ENCODE measurements at places on chromosomes 6 and 20.

DNA sequence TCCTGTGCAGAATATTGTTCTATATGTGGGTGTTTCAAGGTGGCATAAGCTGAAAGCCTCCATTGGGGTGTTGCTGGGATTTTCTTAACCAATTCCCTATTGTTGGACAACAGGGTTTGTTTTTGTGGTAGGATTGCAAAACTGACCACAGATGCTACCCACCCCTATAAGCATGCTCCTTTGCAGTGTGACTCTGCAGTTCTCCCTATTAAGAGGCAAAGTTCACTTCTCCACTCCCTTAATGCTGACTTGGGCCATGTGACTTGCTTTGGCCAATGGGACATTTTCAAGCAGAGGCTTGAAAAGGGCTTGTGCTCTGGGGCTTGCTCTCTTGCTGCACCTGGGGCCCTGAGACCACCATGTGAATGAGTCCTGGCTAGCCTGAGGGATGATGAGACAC, 8.5 kb upstream of the ANGPT4 start:
- no peak for DNase-seq
- no peak overlapping the region for H3K27ac ChIP-seq
- H3K4me1 ChIP-seq: no peaks in the 10 kb centered on the region
- H3K4me3 ChIP-seq: no peak overlapping the region
- no peaks in the 10 kb centered on the region for H3K27me3 ChIP-seq
- no peaks in the 10 kb centered on the region for H3K36me3 ChIP-seq

DNA sequence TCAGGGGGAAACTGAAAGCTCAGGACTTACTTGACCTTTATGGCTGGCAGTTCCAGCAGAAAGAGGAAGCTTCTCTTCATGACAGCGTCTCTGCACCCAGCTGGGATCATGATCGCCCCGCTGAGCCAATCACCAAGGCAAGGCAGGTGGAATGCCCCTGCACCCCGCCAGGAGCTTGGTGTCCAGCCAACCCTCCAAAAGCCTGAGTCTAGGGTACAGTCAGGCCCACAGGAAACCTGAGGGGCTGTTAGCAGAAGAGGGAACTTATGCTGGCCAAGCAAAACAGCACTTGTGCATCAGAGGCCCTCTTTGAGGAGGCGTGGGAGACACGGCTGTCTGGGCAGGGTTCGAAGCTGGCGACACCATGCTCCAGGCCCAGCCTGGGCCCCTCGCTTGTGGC, 188.3 kb upstream of the GMDS start:
- no peak overlapping the region for H3K27ac ChIP-seq
- H3K36me3 ChIP-seq: no peaks in the 10 kb centered on the region
- peak; percentile 80 for DNase-seq
- no peaks in the 10 kb centered on the region for H3K4me1 ChIP-seq
- no peak overlapping the region for H3K4me3 ChIP-seq

DNA sequence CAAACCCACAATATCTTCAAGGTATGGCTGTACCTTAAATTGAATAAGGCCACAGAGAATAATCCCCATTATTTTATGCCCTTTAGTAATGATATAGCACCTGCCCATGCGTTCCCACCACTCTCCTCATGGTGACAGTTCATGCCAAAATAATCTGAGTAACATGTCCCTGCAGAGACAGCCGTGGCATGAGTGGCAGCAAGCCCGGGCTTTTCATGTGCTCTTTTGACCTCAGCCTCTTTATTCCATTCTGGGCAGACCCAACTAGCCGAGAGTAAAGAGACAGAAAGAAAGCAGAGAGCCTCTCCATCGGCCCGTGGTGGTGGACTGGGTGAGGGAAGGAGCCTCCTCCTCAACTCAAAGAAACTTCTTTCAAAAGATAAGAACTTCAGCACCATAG, 19.9 kb upstream of the POPDC3 start:
- H3K4me1 ChIP-seq: no peaks in the 10 kb centered on the region
- no peaks in the 10 kb centered on the region for H3K36me3 ChIP-seq
- H3K27me3 ChIP-seq: no peaks in the 10 kb centered on the region
- no peak overlapping the region for H3K27ac ChIP-seq
- no peak overlapping the region for H3K4me3 ChIP-seq
- no peak for DNase-seq

DNA sequence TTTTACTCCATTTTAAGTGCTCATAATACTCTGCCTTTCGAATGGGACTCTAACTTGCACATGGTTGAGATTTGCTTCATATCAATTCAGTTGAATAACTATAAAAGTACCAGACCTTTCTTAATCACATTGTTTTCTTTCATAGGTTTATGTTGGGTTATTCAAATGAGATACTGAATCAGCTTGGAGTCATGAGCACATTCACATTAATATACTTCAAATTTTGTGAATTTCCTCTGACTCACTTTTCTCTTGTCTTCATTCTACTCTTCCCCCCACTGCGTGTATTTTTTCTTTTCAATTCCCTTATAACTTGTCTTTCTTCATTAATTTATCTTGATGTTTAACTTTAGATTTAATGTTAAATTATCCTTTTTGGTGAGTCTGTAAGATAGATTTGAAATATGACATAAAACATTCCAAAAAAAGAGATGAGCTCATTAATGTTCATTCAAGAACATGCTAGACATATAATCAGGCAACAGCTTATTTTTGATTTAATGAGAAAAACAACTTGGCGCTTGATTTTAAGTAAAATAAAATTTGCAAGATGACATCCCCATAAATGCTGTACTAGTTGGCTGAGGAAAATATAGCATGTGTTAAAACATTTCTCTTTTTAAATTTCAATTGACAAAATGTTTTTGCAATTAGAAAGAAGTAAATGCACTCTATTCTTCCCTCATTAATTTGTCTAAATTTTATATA, 736.0 kb downstream of the CD109 start:
- no peak overlapping the region for H3K4me3 ChIP-seq
- peaks cover 29% of the 10 kb centered on the region for H3K4me1 ChIP-seq
- no peak overlapping the region for H3K27ac ChIP-seq
- no peak for DNase-seq
- H3K27me3 ChIP-seq: no peaks in the 10 kb centered on the region
- no peaks in the 10 kb centered on the region for H3K36me3 ChIP-seq

DNA sequence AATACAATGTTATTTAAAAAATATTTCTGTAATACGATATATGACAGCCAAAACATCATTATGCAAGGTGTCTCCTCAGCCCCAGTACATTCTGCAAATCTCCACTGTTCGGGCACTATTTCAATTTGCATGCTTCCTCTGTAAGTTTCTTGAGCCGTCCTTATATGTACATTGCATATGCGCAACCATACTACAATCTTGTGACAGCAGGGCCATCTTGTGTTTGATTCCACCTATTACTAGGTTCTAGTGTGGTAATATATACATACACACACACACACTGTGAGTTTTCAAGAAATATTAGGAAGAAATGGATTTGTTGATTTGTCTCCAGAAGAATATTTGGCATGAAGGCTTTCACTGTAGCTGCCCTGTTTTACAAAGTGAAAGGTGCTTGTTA, 9.8 kb downstream of the LYRM4 start:
- no peaks in the 10 kb centered on the region for H3K4me1 ChIP-seq
- H3K27me3 ChIP-seq: no peaks in the 10 kb centered on the region
- H3K27ac ChIP-seq: no peak overlapping the region
- H3K36me3 ChIP-seq: no peaks in the 10 kb centered on the region
- no peak for DNase-seq
- no peak overlapping the region for H3K4me3 ChIP-seq

- H3K4me1 ChIP-seq: peaks cover 25% of the 10 kb centered on the region
- H3K4me3 ChIP-seq: peak overlapping the region; percentile 21
- no peaks in the 10 kb centered on the region for H3K27me3 ChIP-seq
- H3K27ac ChIP-seq: peak overlapping the region; percentile 73
These were observed 16.1 kb upstream of the SERPINB1 start for GRCh38 chr6:2857580-2858337.

GRCh38 chr6:34157236-34157830, 11.4 kb upstream of the GRM4 start:
- H3K27ac ChIP-seq: no peak overlapping the region
- DNase-seq: no peak
- H3K4me3 ChIP-seq: no peak overlapping the region
- H3K27me3 ChIP-seq: peaks cover 4% of the 10 kb centered on the region
- no peaks in the 10 kb centered on the region for H3K36me3 ChIP-seq

GRCh38 chr6:169536446-169537170, 165.2 kb downstream of the WDR27 start:
- no peaks in the 10 kb centered on the region for H3K4me1 ChIP-seq
- no peaks in the 10 kb centered on the region for H3K36me3 ChIP-seq
- H3K27me3 ChIP-seq: no peaks in the 10 kb centered on the region

- H3K27me3 ChIP-seq: no peaks in the 10 kb centered on the region
- no peak overlapping the region for H3K4me3 ChIP-seq
- DNase-seq: no peak
- H3K4me1 ChIP-seq: no peaks in the 10 kb centered on the region
- H3K27ac ChIP-seq: no peak overlapping the region
These were observed 959.2 kb downstream of the EPHA7 start for GRCh38 chr6:92460133-92460532.

GRCh38 chr6:69813508-69813907, 16.7 kb upstream of the LMBRD1 start:
- no peak for DNase-seq
- no peaks in the 10 kb centered on the region for H3K27me3 ChIP-seq
- no peak overlapping the region for H3K27ac ChIP-seq
- no peaks in the 10 kb centered on the region for H3K36me3 ChIP-seq
- no peak overlapping the region for H3K4me3 ChIP-seq

DNA sequence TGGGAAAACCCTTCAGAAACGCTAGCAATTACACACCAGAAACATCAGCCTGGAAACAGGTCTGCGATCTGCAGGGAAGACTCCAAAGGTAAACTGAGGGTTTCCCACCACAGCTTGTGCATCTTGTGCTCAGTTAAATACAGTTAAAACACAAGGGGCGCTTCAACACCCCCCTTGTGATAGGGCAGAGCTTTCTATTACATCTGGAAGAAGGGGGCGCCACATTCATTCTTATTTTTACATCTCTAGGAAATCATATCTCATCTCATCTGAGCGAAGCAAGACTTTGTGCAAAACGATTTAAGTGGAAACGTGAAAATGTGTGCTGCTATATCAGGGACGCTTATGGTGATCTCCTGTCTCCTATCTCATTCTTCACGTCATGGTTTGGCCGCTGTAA, 58.5 kb downstream of the PRND start:
- H3K27me3 ChIP-seq: no peaks in the 10 kb centered on the region
- peaks cover 26% of the 10 kb centered on the region for H3K36me3 ChIP-seq
- DNase-seq: no peak
- H3K4me1 ChIP-seq: peaks cover 6% of the 10 kb centered on the region
- no peak overlapping the region for H3K27ac ChIP-seq
- no peak overlapping the region for H3K4me3 ChIP-seq

DNA sequence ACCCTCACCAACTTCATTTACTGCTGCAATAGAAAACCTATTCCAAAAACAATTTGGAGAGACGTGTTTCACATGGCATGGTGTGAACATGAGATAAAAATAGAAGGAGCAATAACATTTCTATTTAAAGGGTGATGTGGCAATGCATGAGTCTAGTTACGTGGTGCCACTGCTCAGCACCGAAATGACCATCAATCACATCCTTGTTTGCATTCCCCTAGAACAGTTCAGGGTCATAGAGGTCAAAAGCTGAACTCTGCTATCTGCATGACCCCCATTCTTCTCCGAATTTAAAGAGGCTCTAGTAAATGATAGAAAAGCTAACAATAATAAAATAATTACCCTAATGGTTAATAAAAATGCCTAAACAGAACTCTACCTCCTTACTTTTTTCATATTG, 29.5 kb downstream of the ROS1 start:
- H3K27me3 ChIP-seq: no peaks in the 10 kb centered on the region
- H3K36me3 ChIP-seq: no peaks in the 10 kb centered on the region
- no peaks in the 10 kb centered on the region for H3K4me1 ChIP-seq
- DNase-seq: no peak

DNA sequence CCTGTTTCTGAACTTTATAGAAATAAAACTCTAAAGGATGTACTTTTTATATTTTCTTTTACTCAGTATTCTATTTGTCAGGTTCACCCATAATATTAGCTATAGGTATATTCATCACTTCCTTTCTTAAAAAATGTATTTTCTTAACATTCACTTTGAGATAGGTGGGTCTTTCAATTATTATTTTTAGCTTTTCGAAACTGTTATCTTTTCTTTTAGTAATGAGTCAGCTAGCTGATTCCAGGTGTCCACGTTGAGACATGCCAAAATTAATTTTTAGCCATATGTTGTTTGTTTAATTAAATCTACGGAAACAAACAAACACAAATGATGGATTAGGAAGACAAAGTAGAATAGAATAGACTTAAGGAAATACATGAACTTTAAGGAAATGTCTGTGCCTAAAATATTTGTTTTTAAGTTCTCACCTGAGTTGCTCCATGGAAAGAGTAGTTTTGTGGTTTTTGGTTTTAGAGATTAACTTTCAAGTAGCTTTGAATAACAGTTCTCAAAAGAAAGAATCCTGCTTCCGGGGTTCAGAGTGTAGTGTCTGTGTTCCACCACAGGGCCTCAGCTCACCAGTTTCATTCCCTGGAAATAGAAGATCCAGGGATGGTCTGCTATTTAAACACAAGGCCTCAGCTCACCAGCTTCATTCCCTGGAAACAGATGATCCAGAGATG, 435.0 kb downstream of the HAO1 start:
- H3K4me3 ChIP-seq: no peak overlapping the region
- H3K27me3 ChIP-seq: no peaks in the 10 kb centered on the region
- no peaks in the 10 kb centered on the region for H3K36me3 ChIP-seq
- H3K4me1 ChIP-seq: no peaks in the 10 kb centered on the region
- DNase-seq: no peak

DNA sequence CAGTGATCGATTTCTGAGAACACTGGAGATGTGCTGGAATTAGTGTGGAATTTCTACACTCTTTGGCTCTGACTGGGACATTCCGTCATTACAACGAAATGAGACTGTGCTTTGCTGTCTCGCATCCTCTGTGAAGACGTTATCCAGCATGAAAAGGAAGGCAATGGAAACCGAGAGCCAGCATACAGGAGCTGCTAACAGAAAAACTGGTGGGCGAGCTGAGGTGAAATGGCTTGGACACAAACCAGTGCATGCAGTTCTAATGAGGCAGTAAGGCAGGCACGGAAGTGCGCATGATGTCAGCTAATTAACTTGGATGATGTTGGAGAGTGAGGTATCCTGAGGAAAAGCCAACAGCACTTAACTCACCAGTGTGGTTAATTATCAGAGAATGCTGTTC, 202.8 kb upstream of the AGPAT4 start:
- peak overlapping the region; percentile 21 for H3K4me3 ChIP-seq
- no peaks in the 10 kb centered on the region for H3K27me3 ChIP-seq
- no peaks in the 10 kb centered on the region for H3K4me1 ChIP-seq
- DNase-seq: no peak

- no peaks in the 10 kb centered on the region for H3K4me1 ChIP-seq
- H3K36me3 ChIP-seq: peaks cover 20% of the 10 kb centered on the region
- H3K27me3 ChIP-seq: no peaks in the 10 kb centered on the region
- H3K27ac ChIP-seq: no peak overlapping the region
- no peak overlapping the region for H3K4me3 ChIP-seq
- DNase-seq: no peak
These were observed 91.8 kb downstream of the INSM1 start for GRCh38 chr20:20459726-20460125.

- no peak overlapping the region for H3K4me3 ChIP-seq
- no peaks in the 10 kb centered on the region for H3K36me3 ChIP-seq
- H3K27ac ChIP-seq: no peak overlapping the region
- no peaks in the 10 kb centered on the region for H3K27me3 ChIP-seq
- no peak for DNase-seq
These were observed 47.0 kb upstream of the NT5E start for GRCh38 chr6:85402922-85403321.

- H3K36me3 ChIP-seq: peaks cover 19% of the 10 kb centered on the region
- H3K27me3 ChIP-seq: no peaks in the 10 kb centered on the region
- DNase-seq: no peak
- H3K4me3 ChIP-seq: no peak overlapping the region
- H3K4me1 ChIP-seq: peaks cover 24% of the 10 kb centered on the region
These were observed 5.1 kb downstream of the HEY2 start for GRCh38 chr6:125754566-125754965.
